ENCODE measurements at places on chromosomes 2 and 18. TPM values are rescaled to one million over a fixed set of nuclear protein-coding genes. Genes with fewer than 3 reads are reported as not detected.
A peak's percentile ranks its signal among the peaks of the same experiment; 100 is the strongest.

C2orf74 gene
- total RNA-seq: 18.2 TPM

ST6GAL2 gene
- total RNA-seq: 1.4 TPM

RUFY4 gene
- total RNA-seq: 5.6 TPM

ACADL gene
- total RNA-seq: 9.0 TPM

POTEC gene
- not detected for total RNA-seq

SNRNP200 gene
- 139 TPM for total RNA-seq

ACVR1 gene
- total RNA-seq: 31.7 TPM

EFR3B gene
- 1.0 TPM for total RNA-seq

C18orf54 gene
- total RNA-seq: 3.1 TPM

BOK gene
- 16.0 TPM for total RNA-seq

IL36RN gene
- not detected for total RNA-seq

DNA sequence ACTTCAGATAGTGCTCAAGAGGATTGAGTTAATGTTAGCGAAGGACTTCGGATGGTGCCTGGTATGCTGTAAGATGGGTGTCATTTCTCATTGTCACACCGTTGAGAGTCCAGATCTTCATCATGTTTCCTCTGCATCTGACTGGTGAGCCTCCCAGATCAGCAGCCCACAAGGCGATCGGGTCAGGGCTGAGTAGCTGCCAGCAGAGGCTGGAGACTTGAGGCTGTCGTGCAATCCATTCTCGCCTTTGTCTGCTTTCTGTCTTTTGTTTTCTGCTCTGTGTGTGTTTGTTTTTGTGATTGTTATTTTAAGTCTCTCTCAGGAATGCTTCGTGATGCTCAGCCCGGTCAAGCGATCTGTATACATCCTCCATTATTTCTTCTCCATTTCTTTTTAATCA is 95.8 kb downstream of the TGOLN2 start:
- no peak for DNase-seq

DNA sequence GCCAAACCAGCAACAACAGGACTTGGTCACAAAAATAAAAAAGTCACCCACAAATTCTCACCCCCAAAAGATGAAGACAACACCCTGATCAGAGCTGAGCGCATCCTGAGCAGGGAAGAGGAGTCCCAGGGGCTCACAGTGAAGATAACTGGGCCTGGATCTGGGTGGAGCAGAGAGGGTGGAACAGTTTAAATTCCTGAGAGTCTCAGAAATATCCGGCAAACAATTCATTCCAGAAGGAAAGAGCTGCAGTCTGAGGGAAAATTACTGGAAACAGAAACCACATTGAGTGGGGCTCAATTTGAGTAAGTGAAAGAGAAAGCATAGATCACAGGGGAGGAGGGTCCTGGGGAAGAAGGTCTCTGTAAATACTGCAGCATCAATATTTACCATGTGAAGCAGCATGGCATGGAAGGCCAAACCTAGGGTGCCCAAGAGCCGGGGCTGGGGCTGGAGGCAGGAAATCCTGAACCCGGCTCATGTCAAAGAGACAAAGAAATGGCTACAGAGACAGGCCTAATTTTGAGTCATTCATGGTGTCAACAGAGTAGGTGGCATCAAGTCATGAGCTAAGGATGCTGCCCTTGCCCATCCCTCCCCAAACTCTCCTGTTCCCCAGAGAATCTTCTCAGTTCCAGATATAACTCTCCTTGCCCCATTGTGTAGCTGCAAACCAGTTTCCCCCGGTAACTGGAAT is 61.4 kb upstream of the ZBTB7C start:
- no peak for DNase-seq

DNA sequence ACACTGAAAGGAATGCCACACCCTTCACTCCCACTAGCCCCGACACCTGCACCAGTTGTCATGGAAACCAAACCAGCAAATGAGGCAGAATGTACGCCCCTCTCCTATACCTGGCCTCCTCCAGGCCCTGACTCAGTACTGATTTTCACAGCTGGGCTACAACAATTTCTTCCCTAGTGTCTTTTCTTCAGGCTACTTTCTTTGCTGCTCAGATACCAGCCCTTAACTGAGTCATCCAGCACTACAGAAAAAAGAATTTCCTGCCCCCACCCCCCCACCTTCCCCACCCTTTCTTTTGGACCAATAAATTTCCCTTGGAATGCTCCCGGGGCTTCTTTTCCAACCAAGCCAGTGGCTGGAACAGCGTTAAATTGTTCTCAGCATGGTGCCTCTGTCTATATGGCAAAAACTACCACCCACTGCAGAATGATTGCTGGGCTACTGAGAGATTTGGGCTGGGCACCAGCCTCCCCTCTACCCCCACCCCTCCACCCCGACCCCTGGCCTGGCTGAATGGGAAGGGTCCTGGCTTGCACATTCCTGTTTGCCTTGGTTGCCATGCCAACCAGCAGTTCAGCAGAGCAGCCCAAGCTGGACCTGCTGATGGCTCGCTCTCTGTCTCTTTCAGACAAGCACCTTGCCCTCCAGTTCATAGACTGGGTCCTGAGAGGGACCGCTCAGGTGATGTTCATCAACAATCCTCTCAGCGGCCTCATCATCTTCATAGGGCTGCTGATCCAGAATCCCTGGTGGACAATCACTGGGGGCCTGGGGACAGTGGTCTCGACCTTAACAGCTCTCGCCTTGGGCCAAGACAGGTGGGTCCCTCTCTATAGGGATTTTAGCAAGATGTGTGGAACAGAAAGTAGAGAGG is 11.3 kb downstream of the SLC14A2 start:
- no peak for DNase-seq

GRCh38 chr2:176637486-176638166 is 368.4 kb downstream of the MTX2 start:
- peak; percentile 76 for DNase-seq

DNA sequence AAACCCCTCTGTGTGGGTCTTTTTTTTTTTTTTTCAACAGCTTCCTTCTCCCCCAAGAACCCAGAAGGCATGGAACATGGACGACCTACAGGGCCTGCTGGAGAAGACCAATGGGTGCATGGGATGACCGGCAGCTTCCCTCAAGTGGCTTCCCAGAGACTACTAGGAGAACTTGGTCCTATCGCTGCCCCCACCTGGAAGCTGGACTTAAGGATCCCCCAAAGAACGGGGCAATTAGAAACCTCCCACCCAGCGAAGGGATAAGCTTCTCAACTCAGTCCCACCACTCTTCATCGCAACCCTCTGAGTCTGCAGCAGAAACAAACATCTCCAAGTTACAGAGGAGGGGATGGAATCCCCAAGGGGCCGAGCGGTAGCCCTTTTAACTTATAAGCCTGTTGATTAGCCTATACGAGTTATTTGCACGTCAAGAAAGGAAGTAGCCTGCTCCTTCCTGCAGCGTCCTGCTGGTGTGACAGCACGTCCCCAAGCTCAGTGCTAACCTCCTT is 1.4 kb downstream of the ACTR1B start:
- no peak for DNase-seq

GRCh38 chr2:28667261-28667660 is 84.4 kb upstream of the PPP1CB start:
- no peak for DNase-seq

DNA sequence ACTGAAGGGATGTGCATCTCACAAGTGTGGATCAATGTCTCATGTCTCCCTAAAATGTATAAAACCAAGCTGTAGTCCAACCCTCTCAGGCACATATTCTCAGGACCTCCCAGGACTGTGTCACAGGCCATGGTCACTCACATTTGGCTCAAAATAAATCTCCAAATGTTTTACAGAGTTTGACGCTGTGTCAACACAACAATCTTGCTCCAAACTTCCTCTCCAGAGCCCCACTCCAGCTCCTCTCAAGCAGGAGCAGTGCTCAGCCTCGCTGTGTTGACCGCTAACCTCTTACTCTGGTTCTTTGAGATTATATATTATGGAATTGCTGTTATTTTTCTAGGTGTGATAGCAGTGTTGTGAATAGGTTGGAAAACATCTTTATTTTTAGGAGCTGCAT is 56.2 kb downstream of the CYP27C1 start:
- no peak for DNase-seq

GRCh38 chr18:22346401-22346952 is 71.2 kb downstream of the CTAGE1 start:
- peak; percentile 72 for DNase-seq

GRCh38 chr2:237874585-237875161 is 15.2 kb downstream of the RAMP1 start:
- no peak for DNase-seq

- no peak for DNase-seq
These were observed 47.6 kb downstream of the DIS3L2 start for GRCh38 chr2:232008907-232009638.

DNA sequence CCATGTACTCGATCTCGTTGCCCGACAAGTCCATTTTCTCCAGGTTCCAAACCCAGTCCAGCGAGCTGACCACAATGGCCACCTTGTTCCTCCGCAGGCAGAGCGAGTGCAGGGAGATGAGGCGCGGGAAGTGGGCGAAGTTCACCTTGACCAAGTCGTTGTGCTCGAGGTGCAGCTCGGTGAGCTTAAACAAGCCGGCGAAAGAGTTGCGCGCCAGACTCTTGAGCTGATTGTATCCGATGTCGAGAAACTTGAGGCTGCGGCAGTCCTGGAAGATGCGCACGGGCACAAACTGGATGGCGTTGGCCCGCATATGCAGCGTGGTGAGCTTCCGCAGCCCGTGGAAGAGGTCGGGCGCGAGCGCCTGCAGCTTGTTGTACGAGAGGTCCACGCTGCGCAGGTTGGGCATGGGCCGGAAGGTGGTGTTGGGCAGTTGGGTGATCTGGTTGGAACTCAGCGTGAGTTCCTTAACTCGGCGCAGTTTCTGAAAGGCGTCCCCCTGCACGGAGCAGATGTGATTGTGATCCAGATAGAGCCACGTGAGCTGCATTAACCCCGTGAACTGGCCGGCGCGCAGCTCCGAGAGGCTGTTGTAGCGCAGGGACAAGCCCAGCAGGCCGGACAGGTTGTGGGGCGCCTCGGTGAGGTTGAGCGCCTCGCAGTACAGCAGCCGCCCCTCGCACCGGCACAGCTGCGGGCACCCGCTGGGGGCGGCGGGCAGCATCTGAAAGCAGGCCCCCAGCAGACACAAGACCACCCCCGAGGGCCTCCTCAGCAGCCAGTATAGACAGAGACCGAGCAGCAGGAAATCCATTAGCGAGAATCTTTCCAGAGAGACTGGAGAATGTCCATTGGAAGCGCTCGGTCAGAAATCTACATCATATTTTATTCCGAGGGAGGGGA is 1.3 kb downstream of the LRRTM1 start:
- DNase-seq: no peak

Data from ureter (tissue), 1 donor.